ENCODE measurements at places on chromosomes 4 and X. TPM values are rescaled to one million over a fixed set of nuclear protein-coding genes. Genes with fewer than 3 reads are reported as not detected.

ZNF185 gene
- 4.7 TPM for polyA plus RNA-seq

- no peak for DNase-seq
Measured at GRCh38 chr4:55238407-55238806, 107.6 kb upstream of the SRD5A3 start.

DNA sequence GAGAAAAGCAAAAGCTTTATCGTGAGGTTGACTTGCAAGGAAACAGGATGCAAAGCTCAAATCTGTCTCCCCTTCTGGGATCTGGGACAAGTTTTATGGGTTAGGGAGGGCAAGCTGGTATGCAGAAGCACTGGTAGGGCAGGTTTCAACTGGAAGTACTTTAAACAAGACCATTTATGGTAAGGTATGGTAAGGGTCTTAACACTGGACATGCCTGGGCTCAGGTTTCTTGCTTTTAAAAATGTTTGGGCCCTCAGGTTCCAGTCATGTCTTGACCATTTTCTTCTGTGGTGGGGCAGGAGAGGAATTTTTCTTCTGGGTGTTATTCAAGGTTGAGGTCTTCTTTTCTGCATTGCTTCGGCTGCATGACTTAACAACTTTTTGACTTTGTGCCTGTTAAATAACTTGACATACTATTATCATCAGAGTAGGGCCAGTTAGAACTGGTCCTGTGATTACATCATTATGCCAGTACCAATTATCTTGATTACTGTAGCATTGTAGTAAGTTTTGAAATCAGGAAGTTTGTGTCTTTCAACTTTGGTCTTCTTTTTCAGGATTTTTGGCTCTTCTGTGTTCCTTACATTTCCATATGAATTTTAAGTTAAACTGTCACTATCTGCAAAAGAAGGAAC, 33.7 kb downstream of the CD38 start:
- DNase-seq = no peak

GRCh38 chr4:82811838-82812341, 13.3 kb upstream of the SCD5 start:
- no peak for DNase-seq

MAGEH1 gene
- 38.7 TPM for polyA plus RNA-seq

All from ovary (tissue), 10 donors.